Femur (tissue), 1 donor: ENCODE measurements at places on chromosomes 11 and 22.
A peak's percentile ranks its signal among the peaks of the same experiment; 100 is the strongest.

DNA sequence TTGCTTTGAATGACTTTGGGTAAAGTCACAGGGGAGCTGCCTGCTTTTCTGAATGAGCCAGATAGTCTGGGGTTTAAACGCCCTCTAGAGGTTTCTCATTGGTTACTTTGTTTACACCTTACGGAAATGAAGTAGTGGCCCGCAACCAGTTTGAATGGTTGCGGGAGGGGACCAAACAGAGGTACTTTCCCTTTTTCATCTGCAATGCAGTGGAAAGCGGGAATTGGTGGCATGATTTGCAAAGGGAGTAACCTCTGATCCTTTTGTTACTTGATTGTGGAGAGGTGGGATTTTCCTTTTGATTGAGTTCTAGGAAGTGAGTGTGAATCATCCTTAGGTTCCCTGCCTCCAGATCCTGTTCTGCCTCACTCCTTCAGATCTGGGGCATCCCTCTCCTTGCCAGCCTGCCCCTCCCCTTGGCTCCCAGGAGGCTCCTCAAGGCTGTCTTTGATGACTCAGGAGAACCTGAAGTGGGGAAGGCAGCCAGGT lies 15.9 kb upstream of the GLYATL1 start:
- DNase-seq, result no peak

DNA sequence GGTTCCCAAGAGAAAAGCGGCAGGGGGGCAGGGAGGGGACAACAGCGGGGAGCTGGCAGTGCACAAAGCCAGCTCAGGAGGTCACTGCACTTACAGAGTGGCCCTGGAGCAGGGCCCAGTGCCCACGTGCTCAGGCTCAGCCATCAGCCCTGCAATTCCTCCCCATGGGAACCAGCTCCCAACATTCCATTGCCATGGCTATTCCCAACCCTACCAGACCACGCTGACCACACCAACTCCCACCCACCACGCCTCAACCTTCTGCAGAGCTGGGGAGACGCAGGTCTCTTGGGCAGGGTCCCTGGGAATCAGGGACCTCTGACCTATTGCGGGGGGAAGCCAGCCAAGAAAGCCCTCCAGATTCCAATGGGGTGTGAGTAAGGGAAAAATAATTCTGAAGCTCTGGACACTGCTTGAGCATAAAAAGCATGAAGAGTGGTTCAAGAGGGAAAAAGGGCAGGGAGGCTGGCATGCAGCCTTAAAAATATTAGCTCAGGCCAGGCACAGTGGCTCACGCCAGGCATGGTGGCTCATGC lies 38.3 kb upstream of the TFIP11 start:
- peak; percentile 52 for DNase-seq

- DNase-seq, result no peak
Observed at GRCh38 chr22:30236875-30237274, 9.7 kb downstream of the LIF start.

GRCh38 chr11:129723761-129724162 lies 91.9 kb upstream of the TMEM45B start:
- DNase-seq, result no peak

DNA sequence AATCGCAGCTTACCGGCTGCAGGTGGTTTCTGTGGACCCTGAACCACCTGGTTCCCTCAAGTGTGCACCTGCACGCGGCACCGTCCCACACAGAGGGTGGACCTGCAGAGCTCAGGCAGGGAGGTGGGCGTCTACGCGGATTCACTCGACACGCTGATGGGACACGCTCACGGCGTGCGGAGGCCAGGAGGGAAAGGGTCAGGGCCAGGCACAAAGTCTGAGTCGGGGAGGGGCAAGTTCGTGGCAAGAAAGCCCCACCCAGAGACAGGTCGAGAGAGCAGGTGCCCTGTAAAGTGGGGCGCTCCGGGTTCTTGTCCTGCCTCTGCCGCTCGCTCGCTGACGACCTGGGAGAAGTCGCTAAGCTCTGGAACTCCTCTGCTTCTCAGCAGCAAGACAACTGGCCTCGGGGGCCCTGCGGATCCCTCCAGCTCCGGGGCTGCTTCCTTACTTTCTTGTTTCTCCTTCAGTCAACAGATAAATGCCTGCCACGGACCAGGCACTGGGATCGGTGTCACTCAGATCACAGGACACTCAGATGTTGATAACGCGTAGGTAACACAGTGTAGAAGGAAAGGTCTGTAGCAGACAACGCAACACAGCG lies 72.4 kb upstream of the NUP50 start:
- DNase-seq, result no peak

DNA sequence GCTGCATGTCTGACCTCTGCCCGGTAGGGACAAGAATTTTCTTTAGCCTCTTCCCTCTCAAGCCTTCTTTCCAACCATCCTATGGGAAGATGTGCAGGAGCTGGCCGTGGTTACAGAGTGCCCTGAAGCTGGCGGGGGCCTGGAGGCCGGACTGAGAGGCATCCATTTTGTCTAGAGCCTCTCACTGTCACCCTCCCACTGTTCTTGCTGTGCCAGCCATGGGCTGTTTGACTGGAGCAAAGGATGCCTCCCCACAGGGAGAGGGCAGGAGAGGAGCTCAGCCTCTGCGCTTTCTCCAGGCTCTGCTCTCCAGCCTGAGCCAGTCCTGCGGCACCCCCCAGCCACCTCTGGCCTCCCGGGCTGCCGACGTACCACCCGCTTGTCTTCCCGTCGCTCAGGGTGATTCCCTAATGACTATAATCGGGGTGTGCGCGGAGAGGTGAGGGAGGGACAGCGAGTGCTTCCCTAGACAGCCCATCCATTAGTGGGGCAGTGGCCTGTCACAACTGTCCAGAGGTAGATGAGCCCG lies 123.8 kb downstream of the NECTIN1 start:
- DNase-seq, result no peak

DNA sequence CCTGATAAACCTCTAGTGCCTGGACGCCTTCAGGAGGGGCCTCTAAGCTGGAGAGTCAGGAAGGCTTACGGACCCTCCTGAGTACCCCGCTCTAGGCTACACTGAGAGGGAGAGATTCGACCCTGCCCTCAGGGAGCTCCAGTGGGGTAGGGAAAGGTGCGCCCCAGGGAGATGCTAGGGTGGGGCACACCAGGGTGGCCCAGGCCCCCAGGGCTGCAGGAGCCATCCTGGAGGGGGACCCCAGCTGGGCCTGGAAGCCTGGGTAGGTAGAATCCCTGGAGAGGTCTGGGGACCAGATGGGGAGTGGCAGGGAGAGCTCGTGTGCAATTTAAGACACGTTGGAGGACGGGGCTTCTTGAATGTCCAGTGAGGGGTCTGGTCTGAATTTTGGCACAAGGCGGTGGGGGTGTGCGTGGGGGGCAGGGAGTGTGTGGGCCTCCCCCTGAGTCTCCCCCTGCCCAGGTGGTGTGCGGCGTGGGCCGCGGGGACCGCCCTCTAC lies 4.7 kb downstream of the CARNS1 start:
- DNase-seq, result no peak

GRCh38 chr11:3136546-3137455 lies 28.3 kb downstream of the OSBPL5 start:
- DNase-seq, result peak; percentile 31

DNA sequence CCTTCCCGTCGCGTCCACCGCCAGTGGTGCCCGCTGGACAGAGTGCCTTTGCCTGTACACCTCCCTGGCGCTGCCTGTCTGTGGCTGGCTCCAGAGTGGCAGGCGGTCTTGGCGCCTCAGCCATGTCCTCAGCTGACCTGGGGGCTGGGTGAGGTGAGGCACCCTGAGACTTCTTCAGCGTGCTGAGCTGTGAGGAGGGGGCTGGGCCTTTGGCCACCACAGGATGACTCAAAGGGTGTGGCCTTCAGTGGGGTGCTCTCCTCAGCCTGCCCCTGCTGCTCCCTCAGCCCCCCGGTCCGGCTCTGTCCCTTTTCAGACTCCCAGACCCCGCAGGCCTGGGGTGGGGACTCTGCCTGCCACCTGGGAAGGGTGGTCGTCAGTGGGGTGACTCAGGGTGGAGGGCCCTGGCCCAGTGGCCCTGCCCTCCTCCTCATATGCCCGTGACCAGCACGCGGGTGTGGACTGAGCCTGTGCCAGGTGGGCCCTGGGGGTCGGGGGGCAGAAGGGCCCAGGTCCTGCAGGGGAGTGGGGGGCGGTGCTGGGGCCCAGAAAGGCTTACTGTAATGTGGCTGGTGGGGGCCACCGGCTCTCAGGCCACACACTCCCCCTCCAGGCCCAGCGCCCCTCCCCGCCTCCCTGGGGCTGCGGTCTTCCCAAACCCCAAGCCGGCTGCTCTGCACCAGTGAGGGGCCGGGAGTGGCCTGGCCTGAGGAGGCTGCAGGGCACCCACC lies 15.9 kb downstream of the CRELD2 start:
- DNase-seq, result no peak

GRCh38 chr11:133656082-133656635 lies 123.9 kb upstream of the OPCML start:
- no peak for DNase-seq

GRCh38 chr11:119469506-119469905 lies 46.5 kb upstream of the THY1 start:
- DNase-seq, result peak; percentile 11

DNA sequence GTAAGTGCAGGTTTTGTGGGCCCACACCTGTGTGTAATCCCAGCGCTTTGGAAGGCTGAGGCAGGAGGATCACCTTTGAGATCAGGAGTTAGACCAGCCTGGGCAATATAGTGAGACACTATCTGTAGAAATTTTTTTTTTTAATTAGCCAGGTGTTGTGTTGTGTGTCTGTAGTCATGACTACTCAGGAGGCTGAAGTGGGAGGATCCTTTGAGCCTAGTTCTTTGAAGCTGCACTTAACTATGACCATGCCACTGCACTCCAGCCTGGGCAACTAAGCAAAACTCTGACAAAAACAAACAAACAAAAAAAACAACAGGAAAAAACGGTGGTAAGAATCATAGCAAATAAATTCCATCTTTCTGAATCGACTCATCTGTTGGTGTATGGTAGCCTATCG lies 268.6 kb upstream of the PDGFD start:
- no peak for DNase-seq

GRCh38 chr22:34427841-34428240 lies 507.6 kb upstream of the LARGE1 start:
- DNase-seq, result no peak

GRCh38 chr11:111417766-111418435 lies 38.8 kb upstream of the POU2AF1 start:
- peak; percentile 87 for DNase-seq
